Activated naive CD4-positive, alpha-beta T cell treated with anti-CD3 and anti-CD28 coated beads, Interleukin-2, amount 50 U/mL, for 72 hours (primary cell): ENCODE measurements at places on chromosomes 2 and 18. TPM values are rescaled to one million over a fixed set of nuclear protein-coding genes. Genes with fewer than 3 reads are reported as not detected.

GRCh38 chr2:40230707-40231432 lies 221.0 kb downstream of the SLC8A1 start:
- no peak for DNase-seq

GRCh38 chr2:102703748-102704147 lies 58.1 kb upstream of the TMEM182 start:
- no peak for DNase-seq

- no peak for DNase-seq
Observed at GRCh38 chr2:23618794-23619530, 234.0 kb downstream of the KLHL29 start.

DNA sequence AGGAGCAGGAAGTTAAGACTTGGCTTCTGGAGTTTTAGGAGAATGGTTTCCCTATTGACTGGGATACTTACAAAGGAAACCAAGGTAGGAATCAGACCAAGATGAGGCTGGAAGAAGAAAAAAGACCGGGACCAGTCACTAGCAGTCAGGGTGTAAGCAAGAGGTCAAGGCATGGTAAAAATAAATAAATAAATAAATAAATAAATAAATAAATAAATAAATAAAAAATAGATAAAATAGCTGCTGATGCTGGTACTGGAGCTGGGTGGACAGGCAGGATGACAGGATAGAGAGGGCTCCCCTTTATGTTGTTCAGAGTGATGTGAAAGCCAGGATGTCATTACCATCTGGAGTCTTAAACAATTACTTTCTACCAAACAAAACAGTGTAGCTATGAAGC lies 89.9 kb downstream of the MYO5B start:
- no peak for DNase-seq

- no peak for DNase-seq
Observed at GRCh38 chr2:109080109-109080508, 48.9 kb upstream of the SH3RF3 start.

DNA sequence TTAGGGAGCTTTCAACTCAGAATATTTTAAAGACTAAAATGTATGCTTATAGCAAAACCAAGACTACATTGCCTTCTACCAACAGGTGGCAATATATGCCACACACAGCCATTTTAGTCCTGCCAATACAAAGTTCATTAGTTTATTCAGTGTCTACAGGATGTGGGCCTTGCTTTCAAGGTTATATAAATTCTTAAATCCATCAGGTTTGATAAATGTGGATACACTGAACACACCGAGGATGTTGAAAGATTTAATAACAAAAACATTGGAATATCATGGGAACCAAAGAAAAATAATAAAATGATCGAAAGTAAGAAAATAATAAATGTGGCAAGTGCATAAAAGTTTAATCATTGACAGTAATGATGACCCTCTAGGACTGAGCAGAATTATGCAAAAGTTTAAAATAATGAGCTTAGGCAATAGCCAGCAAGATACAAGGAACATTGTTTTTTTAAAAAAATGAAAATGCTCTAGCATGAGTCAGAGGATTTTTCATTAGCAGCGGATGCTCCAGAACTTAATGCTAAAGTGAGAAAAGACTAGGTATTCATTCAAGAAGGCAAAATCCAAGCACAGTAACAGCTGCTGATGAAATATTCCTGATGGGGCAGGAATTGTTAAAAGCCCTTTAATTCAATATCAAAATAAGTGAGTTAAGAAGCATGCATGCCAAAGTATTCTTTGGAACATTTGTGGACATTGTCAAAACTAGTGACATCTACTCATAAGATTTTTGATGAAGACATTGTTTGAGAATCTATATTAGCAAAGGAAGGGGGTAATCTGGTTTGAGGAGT lies 14.2 kb downstream of the SCN9A start:
- no peak for DNase-seq

GRCh38 chr2:239285932-239286230 lies 114.9 kb downstream of the HDAC4 start:
- DNase-seq = no peak

- no peak for DNase-seq
Observed at GRCh38 chr2:80269806-80270205, 34.7 kb downstream of the LRRTM1 start.

GRCh38 chr2:23745726-23746105 lies 181.2 kb downstream of the ATAD2B start:
- no peak for DNase-seq

- no peak for DNase-seq
Observed at GRCh38 chr18:76506974-76507764, 12.1 kb upstream of the ZNF516 start.

DNA sequence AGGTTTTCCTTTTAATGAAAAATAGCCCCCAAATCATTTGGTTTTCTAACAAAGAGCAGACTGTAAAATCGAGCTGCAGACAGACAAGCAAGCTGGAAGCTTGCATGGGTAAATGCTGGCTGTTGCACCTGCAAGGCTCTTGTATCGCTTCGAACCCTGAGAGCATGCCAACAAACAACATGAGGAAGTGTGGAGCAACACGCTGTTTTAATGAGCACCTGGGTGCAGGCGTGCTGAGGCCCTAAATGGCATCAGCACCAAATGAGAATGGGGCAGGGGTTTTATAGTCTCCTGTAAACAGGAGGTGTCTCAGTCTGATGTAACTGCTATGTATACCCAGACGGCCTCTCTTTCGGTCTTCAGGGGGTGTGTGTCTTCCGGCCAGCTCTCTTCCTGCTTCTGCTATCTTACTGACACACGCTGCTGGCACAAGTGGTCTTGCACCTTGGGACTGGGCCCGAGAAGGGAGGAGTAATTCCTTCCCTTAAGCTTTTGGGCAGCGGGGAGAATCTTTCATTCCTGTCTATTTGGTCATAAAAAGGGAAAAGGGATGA lies 31.9 kb upstream of the CDH2 start:
- no peak for DNase-seq

DNA sequence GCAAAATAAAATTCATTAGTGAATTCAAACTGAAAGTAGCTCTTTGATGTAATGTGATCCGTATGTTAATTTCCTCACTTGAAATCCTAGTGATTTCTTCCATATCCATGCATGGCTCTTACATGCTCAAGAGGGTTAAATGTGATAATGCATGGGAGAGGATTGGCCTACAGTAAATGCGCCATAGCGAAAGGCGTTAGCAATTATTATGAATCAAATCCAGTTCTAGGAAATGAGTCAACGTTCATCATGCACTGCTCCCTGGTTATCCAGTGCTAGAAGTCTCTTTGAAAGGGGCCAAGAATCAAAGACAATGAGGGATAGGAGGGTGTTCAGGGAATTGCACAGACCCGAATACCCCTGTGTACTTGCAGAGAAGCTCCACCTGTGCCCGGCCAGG lies 101.4 kb upstream of the RASGRP3 start:
- no peak for DNase-seq

DNA sequence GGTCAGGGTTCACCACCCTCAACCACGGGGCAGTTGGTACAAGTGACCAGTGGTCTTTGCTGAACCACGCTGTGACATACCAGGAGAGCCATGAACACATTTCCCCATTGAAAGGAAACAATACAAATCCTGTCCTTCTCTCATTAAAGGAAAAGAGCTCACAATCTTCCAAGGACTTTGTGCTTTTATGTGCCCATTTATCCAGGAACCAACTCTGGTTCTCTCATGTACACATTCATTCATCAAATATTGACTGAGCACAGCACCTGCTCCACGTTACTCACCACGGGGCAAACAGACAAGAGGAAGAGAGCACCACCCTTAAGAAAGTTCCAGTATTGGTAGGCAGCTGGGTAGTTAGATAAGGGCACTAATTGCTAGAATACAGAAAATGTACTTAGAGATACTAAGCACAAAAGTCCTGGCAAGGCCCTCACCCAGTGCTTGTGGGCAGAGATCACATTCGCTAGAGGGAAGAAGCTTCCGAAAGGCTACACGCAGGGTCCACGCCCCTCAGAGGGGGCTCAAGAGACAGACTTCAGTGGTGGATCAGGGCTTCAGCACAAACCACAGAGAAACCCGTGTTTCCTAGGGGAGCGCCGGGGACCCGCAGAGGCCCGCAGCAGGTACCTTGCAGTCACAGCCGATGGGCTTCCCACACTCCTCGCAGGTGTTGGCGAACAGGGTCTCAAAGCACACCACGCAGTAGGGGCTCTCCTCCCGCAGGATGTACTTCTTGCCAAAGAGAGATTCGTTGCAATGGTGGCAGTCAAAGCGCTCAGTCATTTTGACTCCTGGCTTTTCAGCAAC lies 12.9 kb downstream of the FHL2 start:
- DNase-seq = no peak

- DNase-seq = no peak
Observed at GRCh38 chr18:12721495-12722275, 18.8 kb downstream of the PSMG2 start.

DNA sequence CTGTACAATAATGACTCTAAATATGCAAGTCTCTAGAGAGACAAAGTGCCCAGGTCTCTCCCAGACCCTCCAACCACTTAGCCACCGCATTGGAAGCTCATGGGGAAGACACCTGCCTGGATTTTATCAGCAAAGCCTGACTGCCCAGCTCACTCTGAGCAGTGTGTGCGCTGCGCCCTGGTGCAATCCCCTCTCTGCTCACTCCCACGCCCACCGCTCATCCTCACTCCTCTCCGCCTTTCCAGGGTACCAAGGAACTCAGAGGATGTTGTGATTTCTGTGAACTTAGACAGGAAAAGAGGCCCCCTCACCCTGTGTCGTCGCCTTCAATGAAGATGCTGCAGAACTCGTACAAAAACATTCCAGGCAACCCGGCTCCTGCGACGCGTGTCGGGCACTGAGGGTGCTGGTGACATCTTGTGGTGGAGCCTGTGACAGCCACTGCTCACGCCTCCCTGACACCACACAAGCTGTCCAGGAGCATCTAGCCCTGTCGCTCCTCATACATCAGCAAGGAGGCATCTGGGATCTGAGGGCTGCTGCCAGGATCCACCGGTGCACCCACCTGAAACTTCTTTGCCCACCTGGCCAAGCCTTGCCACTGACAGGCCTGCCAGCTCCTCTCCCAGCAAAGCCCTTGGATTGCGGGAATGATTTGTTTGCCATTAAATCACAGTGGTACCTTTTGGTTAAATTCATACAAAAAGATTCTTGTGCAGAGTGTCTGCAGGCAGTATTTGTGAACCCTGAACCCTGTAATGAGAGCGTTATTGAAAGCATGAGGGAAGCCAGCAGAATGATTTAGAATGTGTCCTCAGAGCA lies 220.4 kb downstream of the ZNF516 start:
- no peak for DNase-seq

DNA sequence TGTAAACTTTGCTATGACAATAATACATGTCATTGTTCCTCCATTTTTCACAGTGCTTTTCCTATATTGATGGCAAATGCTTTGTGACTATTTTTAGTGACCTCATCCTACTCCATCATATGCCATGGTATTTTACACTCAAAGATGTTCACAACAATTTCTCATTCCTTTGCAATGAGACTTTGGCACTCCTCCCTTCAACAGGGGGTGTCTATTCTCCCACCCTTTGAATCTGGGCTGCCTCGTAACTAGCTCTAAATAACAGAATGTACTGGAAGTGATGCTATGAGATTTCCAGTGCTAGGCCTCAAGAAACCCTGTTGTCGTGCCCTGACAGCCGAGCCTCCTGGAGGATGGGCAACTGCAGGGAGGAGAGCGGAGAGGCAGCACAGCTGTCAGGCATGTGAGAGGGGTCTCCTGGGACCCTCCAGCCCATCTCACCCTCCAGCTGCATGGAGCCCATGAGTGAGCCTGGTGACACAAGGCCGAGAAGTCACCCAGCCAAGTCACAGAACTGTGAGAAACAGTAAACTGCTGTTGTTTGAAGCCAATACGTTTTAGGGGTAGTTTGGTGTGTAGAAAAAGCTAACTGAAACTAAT lies 103.1 kb upstream of the APCDD1 start:
- no peak for DNase-seq

- no peak for DNase-seq
Observed at GRCh38 chr2:12064153-12064552, 317.7 kb downstream of the LPIN1 start.

DNA sequence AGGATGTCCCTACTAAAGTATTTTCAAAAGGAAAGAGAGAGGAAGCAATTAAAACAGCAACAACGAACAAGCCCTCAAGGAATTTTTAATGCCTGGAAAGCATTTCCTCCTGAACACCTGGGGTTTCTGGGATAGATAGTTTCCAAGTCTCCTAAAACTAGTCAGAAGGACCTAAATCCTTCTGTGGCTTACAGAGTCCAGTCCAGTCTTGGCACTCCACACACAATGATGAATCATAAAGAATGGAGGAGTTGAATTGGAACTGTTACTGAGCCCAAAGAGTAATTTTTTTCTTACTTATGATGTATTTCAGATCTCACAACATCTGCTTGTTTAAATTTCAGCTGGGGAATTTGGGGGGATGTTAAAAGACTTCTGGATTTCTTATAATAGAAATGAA lies 144.6 kb upstream of the SETBP1 start:
- DNase-seq = no peak

DNA sequence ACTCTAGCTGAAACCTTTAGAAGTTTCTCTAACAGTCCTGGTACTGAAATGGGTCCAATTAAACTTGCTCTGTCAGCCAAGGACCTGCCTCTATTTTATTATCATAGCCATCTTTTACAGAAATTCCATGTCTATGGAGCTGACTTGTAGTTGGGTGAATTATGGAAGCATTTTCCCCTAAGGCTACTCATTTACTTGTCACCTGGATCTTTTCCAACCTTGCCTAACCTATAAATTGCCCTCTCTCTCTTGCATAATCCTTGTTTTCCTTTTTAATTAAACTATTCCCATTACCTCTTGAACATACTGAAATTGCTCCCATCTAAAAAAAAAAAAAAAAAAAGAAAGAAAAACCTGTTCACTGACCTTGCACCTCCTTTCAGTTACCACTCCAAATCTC lies 74.6 kb upstream of the DOK6 start:
- DNase-seq = no peak

DNA sequence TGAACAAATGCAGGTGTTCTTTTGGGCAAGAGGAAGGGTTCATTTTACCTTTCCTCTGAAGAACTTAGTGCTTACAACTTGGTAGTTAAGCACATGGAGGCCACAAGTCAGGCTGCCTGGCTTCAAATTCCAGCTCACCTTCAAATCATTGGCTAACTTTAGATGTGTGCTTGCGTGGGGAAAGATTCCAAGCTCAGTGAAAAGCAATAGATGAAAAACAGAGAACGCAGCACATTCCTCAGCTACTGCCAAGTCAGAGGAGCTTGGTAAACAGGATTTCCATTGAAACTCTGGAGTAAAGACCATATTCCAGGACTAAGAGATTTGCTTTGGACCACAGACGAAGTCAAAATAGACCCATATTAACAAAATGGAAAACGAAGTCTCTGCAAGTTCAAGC lies 96.3 kb upstream of the ASB18 start:
- no peak for DNase-seq

- DNase-seq = no peak
Observed at GRCh38 chr2:223566396-223566795, 35.8 kb downstream of the SCG2 start.

Gene CLEC4F
- 3.7 TPM for total RNA-seq

Gene SETBP1
- 2.7 TPM for total RNA-seq

Gene DSC3
- not detected for total RNA-seq

Gene CNNM3
- total RNA-seq = 15.0 TPM

Gene ATF2
- 77.3 TPM for total RNA-seq

Gene UGT1A6
- not detected for total RNA-seq

Gene ALPG
- not detected for total RNA-seq

Gene SGO2
- total RNA-seq = 50.2 TPM

Gene SCG2
- total RNA-seq = not detected

Gene TRIM54
- not detected for total RNA-seq

Gene C2orf66
- 0.53 TPM for total RNA-seq

Gene SKA1
- total RNA-seq = 34.6 TPM

Gene POLR1A
- total RNA-seq = 38.8 TPM
